Small intestine (tissue), 16 donors: ENCODE measurements at places on chromosomes 1 and 21. TPM values are rescaled to one million over a fixed set of nuclear protein-coding genes. Genes with fewer than 3 reads are reported as not detected.

Gene C8B
- 0.45 TPM for polyA plus RNA-seq

- peak within 1 kb of the TSS; percentile 98 for H3K27ac ChIP-seq
- H3K36me3 ChIP-seq: no peaks in the 10 kb centered on the region
- no peak for DNase-seq
- no peaks in the 10 kb centered on the region for H3K4me1 ChIP-seq
- H3K4me3 ChIP-seq: peak within 1 kb of the TSS; percentile 82
- no peaks in the 10 kb centered on the region for H3K27me3 ChIP-seq
These were observed at the start of gene B3GALNT2 for GRCh38 chr1:235504122-235504493. Gene B3GALNT2, minus strand, starts transcription at chr1:235504452. Its CDS starts 200 bp downstream, at chr1:235504252.

Gene OPRD1
- not detected for polyA plus RNA-seq

Gene ZNF672
- 25.7 TPM for polyA plus RNA-seq

- peak overlapping the region; percentile 17 for H3K27ac ChIP-seq
- no peak overlapping the region for H3K4me3 ChIP-seq
- peak; percentile 90 for DNase-seq
These were observed 6.2 kb upstream of the TEX35 start for GRCh38 chr1:178506669-178507068.

- DNase-seq: peak; percentile 81
- H3K36me3 ChIP-seq: no peaks in the 10 kb centered on the region
- H3K27ac ChIP-seq: no peak overlapping the region
- no peak overlapping the region for H3K4me3 ChIP-seq
- peaks cover 2% of the 10 kb centered on the region for H3K4me1 ChIP-seq
These were observed 95.6 kb upstream of the IRF2BP2 start for GRCh38 chr1:234705615-234706014.

DNA sequence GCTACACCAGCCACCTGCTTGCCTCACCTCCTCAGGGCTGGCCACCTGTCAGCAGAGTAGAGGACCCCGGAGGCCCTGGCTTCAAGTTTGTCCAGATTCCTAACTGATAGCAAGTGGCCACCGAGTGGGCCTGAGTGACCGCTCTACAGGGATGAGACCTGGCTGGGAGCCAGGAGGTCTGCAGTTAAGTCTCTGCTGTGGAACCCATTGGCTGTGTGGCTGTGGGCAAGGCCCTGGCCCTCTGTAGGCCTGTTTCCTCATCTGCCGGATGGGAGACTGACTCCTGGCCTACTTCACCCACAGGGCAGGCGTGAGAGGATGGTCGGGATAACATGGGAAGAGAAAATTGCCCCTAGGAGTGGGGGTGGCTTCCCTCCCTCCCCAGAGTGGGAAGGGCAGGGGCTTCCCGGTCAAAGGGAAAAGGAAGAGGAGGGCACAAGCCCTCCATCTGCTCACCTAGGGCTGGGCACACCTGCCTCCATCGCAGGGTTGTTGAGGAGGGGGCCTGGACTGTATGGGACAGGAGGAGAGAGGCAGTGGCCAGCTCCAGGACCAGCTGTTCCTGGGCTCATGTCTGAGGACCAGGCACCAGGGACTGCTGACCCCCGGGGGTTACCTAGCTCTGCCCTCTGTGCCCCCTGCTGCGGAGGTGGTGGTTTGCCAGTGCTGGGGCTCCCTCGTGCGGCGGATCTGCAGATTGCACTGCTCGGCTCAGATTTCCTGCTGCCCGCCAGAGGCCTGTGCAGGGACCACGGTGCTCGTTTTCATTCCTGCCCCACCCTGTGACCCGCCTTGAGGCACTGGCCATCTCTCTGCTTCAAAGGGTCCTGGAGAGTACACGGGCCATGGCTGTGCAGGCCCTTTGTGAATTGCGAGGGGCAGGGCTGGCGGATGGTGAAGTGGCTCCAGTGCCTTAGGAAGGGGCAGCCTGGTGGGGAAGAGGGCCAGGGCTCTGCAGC is 9.1 kb upstream of the MTFR1L start:
- peak; percentile 41 for DNase-seq
- no peak overlapping the region for H3K4me3 ChIP-seq
- no peaks in the 10 kb centered on the region for H3K4me1 ChIP-seq
- H3K27me3 ChIP-seq: no peaks in the 10 kb centered on the region
- H3K27ac ChIP-seq: no peak overlapping the region

GRCh38 chr1:158145173-158145719 is 35.4 kb upstream of the CD1D start:
- H3K4me1 ChIP-seq: no peaks in the 10 kb centered on the region
- no peak for DNase-seq
- H3K27ac ChIP-seq: no peak overlapping the region

- H3K27me3 ChIP-seq: peaks cover 2% of the 10 kb centered on the region
- no peak overlapping the region for H3K4me3 ChIP-seq
- DNase-seq: no peak
- H3K27ac ChIP-seq: no peak overlapping the region
These were observed 57.6 kb downstream of the TGFB2 start for GRCh38 chr1:218402786-218403120.

DNA sequence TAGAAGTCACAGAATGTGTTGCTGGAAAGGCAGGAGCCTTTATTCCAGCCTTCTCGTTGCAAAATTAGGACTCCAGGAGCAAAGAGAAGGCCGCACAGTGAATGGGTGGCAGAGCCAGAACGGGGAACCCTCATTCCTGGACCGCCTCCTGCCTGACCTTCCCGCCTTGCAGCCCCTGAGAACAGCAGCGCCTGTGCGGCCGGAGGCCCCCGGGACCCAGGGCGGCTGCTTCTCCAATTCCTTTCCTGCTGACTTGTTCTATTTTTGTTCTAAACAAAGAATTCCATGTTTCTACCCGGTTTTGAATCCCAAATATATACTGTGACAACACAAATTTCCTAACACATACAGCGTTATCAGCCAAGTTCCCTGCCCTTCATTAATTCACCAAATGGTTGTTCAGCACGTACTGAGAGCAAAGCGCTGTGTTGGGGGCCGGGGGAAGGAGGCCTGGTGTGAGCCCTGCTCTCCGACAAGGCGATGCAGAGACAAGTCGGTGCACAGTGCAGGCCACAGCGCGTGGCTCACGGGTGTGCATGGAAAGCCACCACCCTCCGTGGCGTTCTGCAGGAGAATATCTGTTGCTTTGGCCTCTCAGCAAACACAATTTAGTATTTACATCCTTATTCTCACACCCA is 31.9 kb upstream of the COL6A2 start:
- no peak overlapping the region for H3K4me3 ChIP-seq
- peaks cover 2% of the 10 kb centered on the region for H3K27me3 ChIP-seq
- H3K4me1 ChIP-seq: peaks cover 23% of the 10 kb centered on the region
- H3K36me3 ChIP-seq: no peaks in the 10 kb centered on the region
- no peak for DNase-seq
- H3K27ac ChIP-seq: peak overlapping the region; percentile 79
